HEK293T (cell line): ENCODE measurements at places on chromosomes 4 and X.
A peak's percentile ranks its signal among the peaks of the same experiment; 100 is the strongest.

DNA sequence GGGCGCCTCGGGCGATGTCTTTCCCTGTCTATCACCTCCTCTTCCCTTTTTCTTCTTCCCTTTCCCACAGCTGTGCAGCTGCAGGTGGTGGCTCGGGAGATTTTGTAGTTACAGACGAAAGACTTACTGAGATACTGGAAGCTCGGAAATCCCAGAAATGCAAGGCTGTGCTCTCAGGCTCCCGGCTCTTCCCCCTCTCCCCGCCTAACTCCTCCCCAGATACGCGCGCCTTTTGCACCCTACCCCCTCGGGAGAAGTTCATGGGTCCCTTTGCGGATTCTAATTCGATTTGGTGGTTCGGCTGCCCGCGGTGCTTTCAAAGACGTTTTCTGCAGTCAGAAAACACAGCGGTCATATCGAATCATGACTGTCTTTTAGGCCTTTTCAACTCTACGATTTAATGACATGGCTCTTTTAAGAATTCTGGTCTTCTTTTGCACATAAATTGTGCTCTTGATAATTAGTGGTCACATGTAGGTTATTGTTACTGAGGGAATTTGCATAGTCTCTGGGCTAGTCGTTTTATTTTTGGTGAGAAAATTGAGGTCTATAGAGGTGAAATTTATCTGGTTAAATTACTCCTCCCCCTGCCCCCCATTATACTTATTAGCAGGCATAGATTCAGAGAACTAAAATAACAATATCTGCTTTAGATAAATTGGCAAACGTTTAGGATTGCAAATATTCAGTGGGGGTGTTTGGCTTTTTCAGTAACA lies 1.6 kb downstream of the SEPTIN11 start:
- DNase-seq = no peak

DNA sequence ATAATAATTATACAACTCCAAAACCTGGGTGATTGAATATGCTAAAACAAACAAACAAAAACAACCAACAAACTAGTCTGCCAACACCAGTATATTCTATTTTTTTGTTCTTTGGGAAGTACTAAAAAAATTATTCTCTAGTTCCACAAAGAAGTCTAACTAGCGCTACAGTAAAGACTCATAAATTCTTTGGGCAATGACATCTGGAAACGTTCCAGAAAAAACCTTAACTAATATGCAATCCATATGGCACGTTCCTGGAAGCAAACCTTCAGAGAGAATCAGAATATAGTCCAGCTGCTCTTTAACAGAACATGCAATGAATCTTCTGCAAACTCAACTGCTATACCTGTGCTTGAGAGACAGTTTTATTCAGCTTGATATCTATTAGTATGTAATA lies 500.1 kb downstream of the TRAM1L1 start:
- no peak for DNase-seq

- no peak for DNase-seq
Measured at GRCh38 chr4:134934036-134934808, 732.6 kb upstream of the PABPC4L start.

GRCh38 chr4:53512608-53513007 lies 78.7 kb downstream of the LNX1 start:
- no peak for DNase-seq

- DNase-seq = no peak
Measured at GRCh38 chrX:11064851-11065600, 46.1 kb upstream of the HCCS start.

- DNase-seq = no peak
Measured at GRCh38 chr4:136526517-136526916, 1005.8 kb downstream of the PCDH18 start.

- DNase-seq = no peak
Measured at GRCh38 chrX:11419102-11419501, 125.9 kb downstream of the AMELX start.

GRCh38 chr4:26029568-26030131 lies 115.6 kb downstream of the SMIM20 start:
- no peak for DNase-seq

DNA sequence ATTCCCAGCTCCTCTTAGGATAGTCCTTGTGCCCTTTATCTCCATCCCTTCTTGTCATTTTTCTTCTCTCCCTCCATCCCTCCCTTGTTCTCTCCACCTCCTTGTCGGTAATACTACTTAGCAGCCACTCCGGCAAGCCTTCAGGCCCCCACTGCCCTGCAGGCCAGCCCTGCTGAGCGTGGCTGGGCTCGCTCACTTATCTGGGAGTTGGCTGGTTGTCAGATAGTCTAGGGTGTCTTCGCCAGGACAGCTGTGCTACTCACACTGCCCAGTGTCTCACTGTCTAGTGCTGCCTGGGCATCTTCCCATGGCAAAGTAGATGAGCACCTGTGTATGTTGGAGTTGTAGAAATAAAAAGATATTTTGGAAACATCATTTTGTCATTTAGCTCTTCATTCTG lies 75.0 kb downstream of the STK32B start:
- DNase-seq = no peak

GRCh38 chr4:34362654-34363053 lies 1881.7 kb downstream of the ARAP2 start:
- no peak for DNase-seq

GRCh38 chr4:160319221-160319867 lies 1216.5 kb downstream of the RAPGEF2 start:
- DNase-seq = peak; percentile 18

DNA sequence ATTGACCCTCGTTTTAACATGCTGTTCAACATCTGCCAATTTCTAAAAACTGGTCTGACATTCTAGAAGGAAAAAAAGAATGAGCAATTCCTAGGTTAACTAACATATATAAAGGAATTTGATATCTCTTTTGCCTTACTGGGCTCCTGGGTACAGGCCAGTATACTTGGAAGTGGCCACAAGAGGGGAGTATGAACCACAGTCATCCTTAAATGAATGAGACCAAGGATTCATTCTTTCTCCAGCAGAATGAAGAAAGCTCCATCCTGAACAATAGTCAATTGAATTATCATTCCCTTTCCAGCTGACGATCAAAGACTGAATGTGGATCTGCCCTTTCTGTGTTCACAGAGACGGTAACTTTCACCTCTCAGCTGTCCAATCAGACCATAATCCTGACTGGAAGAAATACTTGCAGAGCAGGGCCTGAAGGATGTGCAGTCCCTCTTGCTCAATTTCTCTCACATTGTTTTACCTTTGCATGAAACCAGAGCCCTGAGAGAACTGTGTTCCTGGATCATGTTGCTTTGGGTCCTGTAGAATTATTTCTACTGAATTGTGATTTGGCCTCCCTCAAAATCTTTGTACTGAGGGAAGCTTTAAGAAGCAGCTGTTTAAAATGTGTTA lies 14.8 kb upstream of the SPARCL1 start:
- peak; percentile 48 for DNase-seq

GRCh38 chrX:9785944-9786797 lies at the start of gene SHROOM2:
SHROOM2 (plus strand) TSS chrX:9786429; CDS start chrX:9786546, 117 bp downstream.
- peak; percentile 33 for DNase-seq

GRCh38 chrX:87528487-87528886 lies 10.9 kb downstream of the KLHL4 start:
- DNase-seq = no peak

DNA sequence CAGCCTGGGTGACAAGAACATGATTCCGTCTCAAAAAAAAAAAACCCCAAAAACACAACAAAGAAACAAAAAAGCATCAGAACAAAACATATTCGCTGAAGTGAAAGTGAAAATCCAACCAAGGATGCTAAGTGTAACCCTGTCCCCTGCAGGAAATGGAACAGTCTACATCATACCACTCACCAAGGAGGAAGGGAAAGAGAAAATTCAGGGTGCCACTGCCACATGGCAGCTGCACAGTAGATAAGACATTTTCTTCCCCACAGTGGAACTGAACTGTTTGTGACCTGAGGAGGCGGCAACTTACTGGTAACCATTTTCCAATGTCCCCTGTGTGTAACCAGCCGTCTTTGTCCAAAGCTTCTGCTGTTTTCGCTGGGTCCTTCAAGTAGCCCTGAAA lies 28.2 kb upstream of the CENPU start:
- no peak for DNase-seq

DNA sequence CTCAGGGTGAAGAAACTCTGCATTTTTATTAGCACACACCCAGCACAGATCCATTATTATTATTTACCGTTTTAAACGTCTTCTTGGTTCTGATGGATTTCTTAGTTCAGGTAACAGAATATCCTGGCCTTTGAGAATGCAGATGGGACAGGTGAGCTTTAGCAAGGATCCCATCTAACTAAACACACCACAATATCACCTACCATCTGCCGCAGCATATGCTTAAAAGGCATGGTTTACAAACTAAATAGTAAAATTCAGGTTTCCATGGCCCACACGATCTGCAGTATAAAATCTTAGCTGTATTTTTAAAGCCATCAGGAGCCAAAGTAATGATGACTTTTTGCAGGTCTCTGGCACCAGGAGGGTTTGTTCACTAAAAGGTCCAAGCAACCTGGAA lies 31.7 kb upstream of the GATB start:
- no peak for DNase-seq

DNA sequence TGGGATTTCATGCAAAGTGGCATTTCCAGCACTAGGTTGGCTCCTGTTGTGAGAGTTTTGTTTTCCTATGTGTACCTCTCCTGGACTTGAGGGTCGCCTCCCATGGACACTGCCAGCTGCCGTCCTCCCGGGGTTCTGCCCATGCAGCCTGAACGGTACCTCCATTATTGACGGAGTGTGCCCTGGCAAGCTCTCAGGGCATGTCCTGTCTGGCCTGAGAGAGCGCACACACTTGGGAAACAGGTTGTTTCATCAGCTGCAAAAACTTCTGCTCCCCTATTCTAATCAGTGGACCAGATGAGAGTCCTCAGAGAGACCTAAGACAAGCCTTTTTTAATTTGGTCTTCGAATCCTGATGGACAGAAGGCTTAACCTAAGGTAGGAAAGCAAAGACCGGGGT lies 56.6 kb upstream of the HOPX start:
- DNase-seq = no peak

GRCh38 chrX:19800821-19801374 lies 86.5 kb downstream of the SH3KBP1 start:
- DNase-seq = no peak

DNA sequence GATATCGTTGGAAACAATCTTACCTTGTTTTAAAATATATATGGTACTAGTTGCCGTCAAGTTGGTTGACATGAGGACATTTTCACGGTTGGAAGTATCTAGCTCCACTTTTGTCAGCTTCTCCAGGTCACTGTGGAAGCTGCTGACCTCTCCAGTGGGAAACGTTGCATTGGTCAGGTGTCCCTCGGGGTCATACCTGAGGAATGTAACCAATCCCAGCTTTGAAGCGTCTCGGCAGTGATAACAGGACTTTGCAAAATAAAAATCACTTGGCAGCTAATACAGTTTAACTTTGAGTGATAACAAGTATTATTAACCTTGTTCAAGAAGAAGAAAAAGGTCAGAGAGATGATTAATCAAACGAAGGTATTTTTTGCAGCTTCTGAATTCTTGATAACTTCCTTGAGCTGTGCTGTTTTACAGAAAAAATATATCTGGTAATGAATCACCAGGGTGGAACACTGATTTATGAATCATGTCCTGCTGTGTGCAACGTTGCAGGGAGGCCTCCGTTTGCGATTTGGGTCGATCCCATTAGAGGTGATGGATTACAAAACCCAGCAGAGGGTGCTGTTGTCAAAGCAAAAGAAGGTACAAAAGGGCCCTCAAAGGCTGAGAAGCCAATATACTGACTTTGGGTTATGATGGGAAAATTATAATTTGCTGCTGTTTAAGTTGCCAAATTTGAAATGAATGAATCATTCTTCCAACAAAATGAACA lies 60.1 kb downstream of the SH2D1A start:
- DNase-seq = peak; percentile 80

DNA sequence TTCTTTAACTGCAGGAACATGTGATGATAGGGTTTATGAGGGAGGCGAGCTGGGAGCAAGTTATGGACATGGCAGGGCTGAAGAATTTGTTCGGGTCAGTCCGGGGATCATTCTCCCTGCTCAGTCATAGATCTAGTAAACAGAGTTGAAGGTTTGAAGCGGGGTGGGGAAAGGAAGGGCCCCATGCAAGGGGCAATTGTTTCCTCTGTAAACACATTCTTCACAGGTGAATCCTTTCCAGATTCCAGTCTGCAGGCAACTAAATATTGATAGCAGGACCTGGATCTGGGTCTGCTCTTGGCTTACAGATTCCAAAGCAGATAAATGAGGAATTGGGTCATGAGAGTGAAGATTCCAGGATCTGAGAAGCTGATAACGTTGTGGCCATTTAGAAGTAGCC lies 44.3 kb upstream of the ARHGAP24 start:
- DNase-seq = no peak

DNA sequence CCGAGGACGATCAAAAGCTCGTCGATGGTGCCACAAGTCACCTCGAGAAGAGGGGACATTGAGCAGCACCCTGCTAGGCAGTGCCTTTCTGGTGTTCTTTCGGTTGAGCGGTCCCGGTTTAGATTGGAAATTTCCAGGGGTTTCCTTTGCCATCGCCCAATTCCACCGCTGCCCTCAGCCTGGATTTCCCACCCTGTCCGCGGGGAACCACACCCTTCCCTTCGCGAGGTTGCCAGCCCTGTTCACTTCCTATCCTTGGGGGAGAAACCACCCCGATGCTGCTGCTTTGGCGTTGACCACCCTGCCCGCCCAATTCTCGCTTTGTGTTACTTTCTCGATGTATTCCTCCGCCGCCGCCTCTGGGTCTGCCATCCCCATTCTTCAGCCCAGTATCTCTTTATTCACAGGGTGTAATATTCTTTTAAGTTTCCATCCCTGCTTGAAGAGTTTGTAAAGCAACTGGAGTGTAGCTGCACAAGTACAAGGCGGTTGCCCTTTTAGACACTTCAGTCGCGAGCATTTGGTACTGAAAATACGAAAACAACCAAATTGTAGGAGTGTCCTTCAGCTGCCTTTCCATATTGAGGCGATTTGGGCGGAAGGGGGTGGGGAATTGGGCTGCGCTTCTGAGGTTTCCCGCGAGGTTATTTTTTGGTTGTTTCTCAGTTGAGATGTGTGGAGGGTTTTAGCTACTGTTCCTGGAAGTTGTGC lies 1.1 kb downstream of the OGT start:
- peak; percentile 20 for DNase-seq

GRCh38 chr4:181293541-181293940 lies 949.7 kb upstream of the TENM3 start:
- DNase-seq = no peak

GRCh38 chrX:69067841-69068240 lies 97.4 kb downstream of the PJA1 start:
- no peak for DNase-seq

- DNase-seq = no peak
Measured at GRCh38 chr4:118417325-118417724, 64.5 kb upstream of the PRSS12 start.

- DNase-seq = no peak
Measured at GRCh38 chr4:73170518-73171198, 87.9 kb downstream of the ANKRD17 start.
